ENCODE measurements at places on chromosomes 4 and X. TPM values are rescaled to one million over a fixed set of nuclear protein-coding genes. Genes with fewer than 3 reads are reported as not detected.

The HDAC8 gene
- 17.3 TPM for total RNA-seq

The DKK2 gene
- total RNA-seq: 0.07 TPM

The ADH4 gene
- not detected for total RNA-seq

The P2RY4 gene
- not detected for total RNA-seq

The SCFD2 gene
- total RNA-seq: 25.7 TPM

The CRLF2 gene
- 0.13 TPM for total RNA-seq

The XAGE1A gene
- total RNA-seq: not detected

The CRMP1 gene
- not detected for total RNA-seq

The FHL1 gene
- total RNA-seq: 7.5 TPM

The RAB33A gene
- 10.6 TPM for total RNA-seq

The TRMT2B gene
- 18.0 TPM for total RNA-seq

The GABRA4 gene
- total RNA-seq: not detected

The BEND2 gene
- not detected for total RNA-seq

The PDGFRA gene
- not detected for total RNA-seq

The WAS gene
- 84.0 TPM for total RNA-seq

- no peak for DNase-seq
These were observed 30.2 kb upstream of the SLC25A6 start for GRCh38 chrX:1422135-1422465.

- no peak for DNase-seq
These were observed at the start of gene TBC1D8B for GRCh38 chrX:106802388-106803275. Gene TBC1D8B, plus strand, starts transcription at chrX:106802673. Its CDS starts 181 bp downstream, at chrX:106802854.

DNA sequence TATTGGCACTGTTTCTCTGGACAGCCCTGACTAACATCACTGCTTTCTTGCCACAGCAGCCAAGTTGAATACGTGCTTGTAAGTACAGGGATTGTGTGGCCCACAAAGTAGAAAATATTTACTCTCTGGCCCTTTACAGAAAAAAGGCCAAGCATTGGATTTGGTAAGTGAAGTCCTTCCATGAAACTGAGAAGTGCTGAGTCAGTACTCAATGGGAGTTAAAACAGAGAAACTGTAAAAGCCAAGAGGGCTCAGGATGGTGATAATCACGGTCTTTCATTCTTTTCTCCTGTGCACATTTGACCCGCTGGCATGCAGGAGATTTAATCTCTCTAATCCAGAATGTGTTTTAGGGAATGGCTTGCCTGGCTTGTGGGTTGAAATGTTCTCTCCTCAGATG, 46.1 kb downstream of the TBL1X start:
- DNase-seq: no peak

- DNase-seq: no peak
These were observed 76.6 kb downstream of the ANXA3 start for GRCh38 chr4:78627966-78628678.

GRCh38 chr4:35166466-35166865, 1077.8 kb downstream of the ARAP2 start:
- no peak for DNase-seq

- DNase-seq: no peak
These were observed 250.7 kb upstream of the ZFP42 start for GRCh38 chr4:187744911-187745310.

DNA sequence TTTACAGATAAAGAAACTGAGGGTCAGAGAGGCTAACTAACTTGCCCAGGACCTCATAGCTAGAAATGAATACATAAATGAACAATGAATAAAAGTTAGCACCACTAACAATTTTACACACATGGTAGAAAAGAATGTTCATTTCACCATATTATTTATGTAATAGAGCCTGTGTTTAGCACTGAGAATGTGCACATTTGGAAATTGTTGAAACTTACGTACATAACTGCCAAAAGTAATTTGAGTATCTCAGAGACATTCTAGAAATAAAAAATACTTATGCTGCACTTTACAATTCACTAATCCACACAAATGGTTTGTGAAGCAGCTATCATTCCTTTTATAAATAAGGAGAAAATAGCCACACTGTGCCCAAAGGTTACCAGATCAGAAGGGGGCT, 9.9 kb downstream of the CASK start:
- DNase-seq: no peak

- DNase-seq: no peak
These were observed 123.5 kb downstream of the BCOR start for GRCh38 chrX:39974270-39974669.

- peak; percentile 26 for DNase-seq
These were observed 35.7 kb upstream of the INTS6L start for GRCh38 chrX:135484641-135485289.

DNA sequence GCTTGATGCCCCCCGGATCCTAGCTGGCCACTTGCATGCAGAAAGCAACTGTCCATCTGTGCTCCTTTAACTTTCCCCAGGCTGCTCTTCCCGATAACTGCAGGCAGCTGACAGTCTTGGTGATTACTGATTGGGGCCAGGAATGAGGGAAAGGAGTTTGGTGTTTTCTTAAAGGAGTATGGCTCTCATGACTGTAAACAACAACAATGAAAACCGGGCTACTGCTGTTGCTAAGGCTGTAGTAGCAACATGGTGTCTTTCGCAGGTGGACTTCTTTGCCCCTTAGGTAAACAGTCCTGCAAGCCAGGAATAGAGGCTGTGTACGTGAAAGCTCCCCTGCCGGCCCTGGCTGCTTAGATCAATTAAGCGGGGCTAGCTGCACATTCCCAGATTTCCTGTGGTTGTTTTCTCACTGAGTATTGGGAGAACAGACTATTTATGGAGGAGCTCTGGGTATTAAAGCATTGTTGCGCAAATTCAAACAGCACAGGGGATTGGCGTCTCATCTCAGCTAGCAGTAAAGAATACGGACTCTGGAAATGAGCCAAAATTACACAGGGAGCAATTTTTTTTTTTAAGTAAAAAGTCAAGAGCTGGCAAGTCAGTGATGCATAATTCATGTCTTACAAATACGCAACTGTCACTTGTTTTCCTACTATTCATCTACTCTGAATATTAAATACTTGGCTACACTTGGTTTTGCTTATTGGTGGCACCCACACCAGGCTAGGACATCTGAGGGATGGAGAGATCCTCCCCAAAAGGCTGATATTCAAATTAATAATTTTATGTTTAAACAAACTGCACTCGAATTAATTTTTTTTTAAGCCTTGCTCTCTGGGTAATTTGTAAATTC, 61.6 kb upstream of the NAP1L5 start:
- DNase-seq: no peak

DNA sequence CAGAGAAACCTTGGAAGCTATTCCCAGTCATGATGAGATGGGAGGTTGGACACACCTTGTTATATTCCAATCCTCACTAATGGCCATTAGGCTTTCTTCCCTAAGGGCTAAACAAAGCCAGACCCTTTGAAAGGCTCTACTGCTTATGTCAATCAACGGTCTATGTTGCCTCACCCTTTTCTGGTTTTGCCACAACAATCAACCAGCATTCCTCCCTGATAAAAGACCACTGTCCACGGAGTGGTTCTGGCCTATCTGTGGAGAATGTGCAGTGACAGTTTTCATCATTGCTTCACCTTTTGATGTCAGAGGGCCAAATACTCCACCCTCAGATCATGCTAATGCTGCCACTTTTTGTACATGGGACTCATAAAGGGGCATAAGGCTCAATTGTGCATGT, 913.4 kb downstream of the RPA4 start:
- no peak for DNase-seq

DNA sequence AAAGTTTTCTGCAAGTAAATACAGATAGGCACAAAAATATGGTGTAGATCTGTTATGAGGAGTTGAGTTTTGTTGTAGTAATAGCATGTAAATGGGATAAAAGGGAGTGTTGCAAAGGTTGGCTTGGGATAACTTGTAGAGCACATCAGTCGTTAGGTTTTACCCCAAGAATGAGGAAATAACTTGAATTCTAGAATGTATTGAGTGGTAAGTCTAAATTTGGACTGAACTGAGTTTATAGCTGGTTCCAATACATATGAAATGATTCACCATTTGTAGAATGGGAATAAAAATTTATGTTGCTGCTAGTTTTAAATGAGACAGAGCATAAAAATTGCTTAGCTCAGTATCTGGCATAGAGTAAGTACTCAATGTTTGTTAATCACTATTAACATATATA, 719.2 kb downstream of the FSTL5 start:
- no peak for DNase-seq

DNA sequence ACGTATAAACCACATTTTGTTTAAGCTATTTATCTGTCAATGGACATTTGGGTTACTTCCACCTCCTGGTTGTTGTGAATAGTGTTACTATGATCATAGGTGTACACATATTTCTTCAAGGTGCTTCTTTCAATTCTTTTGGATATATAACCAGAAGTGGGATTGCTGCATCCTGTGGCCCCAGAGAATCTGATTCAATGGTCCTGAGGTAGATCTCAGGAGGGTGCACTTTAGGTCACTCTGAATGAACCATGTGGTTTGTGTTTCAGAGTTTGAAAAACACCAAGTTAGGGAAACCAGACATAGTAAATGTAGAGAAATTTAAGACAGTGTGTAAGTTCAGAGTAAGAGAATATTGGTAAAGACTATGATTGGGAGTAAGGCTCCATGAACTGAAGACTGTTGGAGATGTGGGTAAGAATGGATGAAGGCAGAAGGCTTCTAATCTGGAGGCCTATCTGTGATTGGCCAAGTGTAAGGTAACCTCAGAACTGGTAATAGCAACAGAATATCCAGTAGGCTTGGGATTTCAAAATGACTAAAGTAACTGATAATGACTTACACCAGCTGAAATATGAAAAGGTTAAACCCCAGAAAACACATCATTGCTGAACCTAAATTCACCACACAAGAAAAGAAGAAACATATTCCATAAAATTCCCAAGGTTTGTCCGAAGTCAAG, 236.9 kb downstream of the CAMK2D start:
- DNase-seq: no peak

- peak; percentile 33 for DNase-seq
These were observed 23.3 kb downstream of the BRCC3 start for GRCh38 chrX:155094468-155095061.

GRCh38 chr4:41360214-41360920, 103.6 kb downstream of the UCHL1 start:
- no peak for DNase-seq

- no peak for DNase-seq
These were observed 46.6 kb downstream of the AFM start for GRCh38 chr4:73528171-73528570.

- DNase-seq: no peak
These were observed 1.1 kb downstream of the RPS3A start for GRCh38 chr4:151100531-151100930.

- DNase-seq: no peak
These were observed 15.6 kb downstream of the TRIML1 start for GRCh38 chr4:188154668-188155405.

DNA sequence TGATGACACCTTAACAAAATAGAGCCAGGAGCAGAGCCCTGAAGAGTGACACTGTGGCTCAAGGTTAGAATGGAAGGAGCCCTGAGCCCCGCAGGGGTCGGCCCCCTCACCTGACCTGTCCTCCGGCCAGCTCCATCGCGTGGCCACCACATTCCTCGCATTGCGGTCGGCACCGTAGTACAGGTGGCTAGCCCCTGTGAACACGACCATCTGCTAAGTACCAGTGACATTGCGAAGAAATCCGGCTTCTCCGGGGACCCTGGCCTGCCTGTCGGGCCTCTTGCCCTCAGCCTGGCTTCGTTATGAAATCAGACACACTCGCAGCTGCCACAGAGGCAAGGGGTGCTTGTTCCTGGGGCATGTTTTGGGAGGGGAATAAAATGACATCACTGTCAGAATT, 179.0 kb downstream of the AFAP1 start:
- DNase-seq: no peak

- no peak for DNase-seq
These were observed 859.2 kb upstream of the PRKX start for GRCh38 chrX:4572691-4573090.

DNA sequence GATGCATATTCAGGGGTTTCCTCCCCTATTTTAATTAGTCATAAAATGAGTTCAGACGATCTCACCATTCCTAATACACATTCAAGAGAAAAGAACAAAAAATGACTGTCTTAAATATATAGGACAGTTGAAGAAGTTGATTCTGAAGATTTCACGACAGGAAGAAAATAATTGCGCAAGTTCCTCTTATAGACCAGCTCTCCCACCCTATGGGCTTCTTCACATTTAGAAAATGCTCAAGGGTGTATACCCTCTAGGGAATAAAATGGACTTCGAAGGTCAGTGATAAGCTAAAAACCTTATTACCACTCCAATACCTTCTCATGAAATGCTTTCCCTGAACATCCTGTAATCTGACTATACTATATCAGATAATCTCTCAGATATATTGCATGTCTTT, 149.2 kb upstream of the TEX13C start:
- DNase-seq: no peak

DNA sequence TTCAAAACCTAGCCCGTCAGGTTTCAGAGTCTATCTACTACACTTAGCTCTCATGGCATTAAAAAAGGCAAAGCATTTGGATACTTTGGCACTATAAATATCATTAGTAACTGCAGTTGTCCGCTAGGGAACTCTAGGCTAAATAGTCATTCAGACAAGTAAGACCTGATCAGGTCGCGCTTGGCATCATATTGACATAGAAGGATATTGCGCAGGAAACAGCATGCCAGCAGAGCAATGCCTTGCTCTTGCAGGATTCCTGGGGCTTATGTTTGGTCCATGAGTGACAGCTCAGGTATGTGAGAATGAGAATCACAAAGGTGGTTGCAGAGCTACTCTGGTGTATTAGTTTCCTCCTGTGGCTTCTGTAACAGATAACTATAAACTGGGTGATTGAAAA, 62.7 kb downstream of the KDM6A start:
- no peak for DNase-seq

DNA sequence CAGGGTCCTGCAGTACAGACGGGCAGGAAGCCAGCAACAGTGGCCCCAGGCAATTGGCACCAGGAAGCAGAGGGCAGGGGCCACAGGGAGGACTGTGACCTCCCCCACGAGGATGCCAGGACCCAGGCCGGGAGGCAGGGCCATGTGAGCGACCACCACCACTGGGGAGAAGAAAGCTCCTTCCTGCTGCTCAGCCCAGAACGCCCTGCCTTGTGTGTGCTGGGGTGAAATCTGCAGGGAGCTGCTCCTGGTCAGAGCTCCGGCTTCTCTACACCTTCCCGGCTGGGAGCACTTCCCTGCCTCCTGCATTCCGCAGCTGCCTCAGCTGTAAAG, 100.4 kb downstream of the HMX1 start:
- no peak for DNase-seq

- no peak for DNase-seq
These were observed 171.4 kb downstream of the AASDH start for GRCh38 chr4:56215901-56216300.

- DNase-seq: no peak
These were observed 1343.8 kb upstream of the IGFBP7 start for GRCh38 chr4:58453956-58454355.

GRCh38 chrX:15245896-15246295, 24.0 kb downstream of the ASB9 start:
- DNase-seq: no peak

Measured in CD8-positive, alpha-beta memory T cell (primary cell).